Cerebellum (tissue), 4 donors: ENCODE measurements at places on chromosomes 4 and X. TPM values are rescaled to one million over a fixed set of nuclear protein-coding genes. Genes with fewer than 3 reads are reported as not detected.

The MUC7 gene
- total RNA-seq, result not detected

The MCF2 gene
- 7.5 TPM for total RNA-seq

The ASMTL gene
- total RNA-seq, result 9.0 TPM

The PRRG1 gene
- total RNA-seq, result 13.2 TPM

The PGK1 gene
- 64.9 TPM for total RNA-seq

The P2RY8 gene
- 0.09 TPM for total RNA-seq

The ARHGEF9 gene
- total RNA-seq, result 55.4 TPM

The CXCL11 gene
- not detected for total RNA-seq

The GAGE2A gene
- total RNA-seq, result not detected

The RXFP1 gene
- 0.45 TPM for total RNA-seq

The XAGE1A gene
- not detected for total RNA-seq

The STK32B gene
- 19.1 TPM for total RNA-seq

The OPRPN gene
- not detected for total RNA-seq

The BRS3 gene
- not detected for total RNA-seq

The IRAK1 gene
- total RNA-seq, result 10.9 TPM

The MAGEA2B gene
- not detected for total RNA-seq

The KLHL4 gene
- 13.8 TPM for total RNA-seq

The PDCL2 gene
- total RNA-seq, result not detected

The AGA gene
- total RNA-seq, result 5.7 TPM

The MAGEE1 gene
- 8.6 TPM for total RNA-seq

The C4orf36 gene
- total RNA-seq, result 1.7 TPM

The PCDH18 gene
- total RNA-seq, result 42.3 TPM

The NPY1R gene
- 8.2 TPM for total RNA-seq

The EGFL6 gene
- 2.8 TPM for total RNA-seq

The FABP2 gene
- not detected for total RNA-seq

The RASL11B gene
- 6.0 TPM for total RNA-seq

The CYLC1 gene
- total RNA-seq, result not detected

The GAGE12E gene
- not detected for total RNA-seq

The CDX4 gene
- not detected for total RNA-seq

The ARHGAP36 gene
- 0.82 TPM for total RNA-seq
